Stimulated activated CD4-positive, alpha-beta T cell treated with anti-CD3 and anti-CD28 coated beads, Interleukin-2, amount 100 ng/mL, for 48 hours (primary cell): ENCODE measurements at places on chromosomes 5 and 9.

DNA sequence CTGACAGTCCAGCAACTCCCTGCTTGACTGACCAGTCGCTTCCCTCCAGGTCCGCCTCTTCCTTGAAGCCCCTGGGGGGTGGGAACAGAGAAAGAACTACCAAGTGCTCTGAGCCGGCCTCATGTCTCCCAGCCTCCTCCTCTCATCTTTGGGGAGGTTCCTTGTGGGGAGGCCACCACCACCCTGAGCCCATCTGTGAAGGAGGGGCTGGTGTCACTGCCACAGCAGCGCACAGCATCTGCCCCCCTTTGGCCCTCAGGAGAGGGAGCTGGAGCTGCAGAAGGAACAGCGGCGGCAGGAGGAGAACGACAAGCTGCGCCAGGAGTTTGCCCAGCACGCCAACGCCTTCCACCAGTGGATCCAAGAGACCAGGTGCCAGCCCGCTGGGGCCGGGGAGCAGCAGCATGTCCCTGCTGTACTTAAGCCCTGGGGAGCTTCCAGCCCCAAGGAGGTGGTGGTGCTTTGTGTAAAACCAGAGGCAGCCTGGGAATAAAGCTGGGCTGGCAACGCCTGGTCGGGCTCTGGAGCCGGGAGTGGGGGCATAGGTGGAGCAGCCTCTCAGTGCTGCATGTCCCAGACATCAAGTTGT is 29.4 kb downstream of the DYNC2I2 start:
- no peak for DNase-seq

DNA sequence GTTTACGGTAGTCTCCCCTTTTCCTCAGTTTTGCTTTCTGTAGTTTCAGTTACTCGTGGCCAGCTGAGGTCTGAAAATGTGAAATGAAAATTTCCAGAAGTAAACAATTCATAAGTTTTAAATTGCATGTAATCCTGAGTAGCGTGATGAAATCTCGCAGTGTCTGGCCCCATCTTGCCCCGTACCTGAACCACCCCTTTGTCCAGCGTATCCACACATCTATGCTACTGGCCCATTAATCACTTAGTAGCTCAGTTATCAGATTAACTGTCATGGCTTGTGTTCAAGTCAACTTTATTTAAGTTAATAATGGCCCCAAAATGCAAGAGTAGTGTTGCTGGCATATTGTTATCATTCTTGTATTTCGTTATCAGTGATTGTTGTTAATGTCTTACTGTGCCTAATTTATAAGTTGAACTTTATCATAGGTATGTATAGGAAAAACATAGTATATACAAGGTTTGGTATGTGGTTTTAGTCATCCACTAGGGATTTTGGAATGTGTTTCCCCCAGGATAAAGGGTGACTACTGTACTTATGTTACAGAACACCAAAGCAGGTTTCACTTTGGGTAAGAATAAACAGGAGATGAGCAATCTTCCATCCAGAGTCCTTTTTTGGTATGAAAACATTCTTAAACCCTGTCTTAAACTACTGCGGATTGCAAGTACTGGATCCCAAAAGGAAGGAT is 118.4 kb upstream of the KCNN2 start:
- no peak for DNase-seq

GRCh38 chr5:66704790-66705425 is 108.7 kb downstream of the MAST4 start:
- no peak for DNase-seq

DNA sequence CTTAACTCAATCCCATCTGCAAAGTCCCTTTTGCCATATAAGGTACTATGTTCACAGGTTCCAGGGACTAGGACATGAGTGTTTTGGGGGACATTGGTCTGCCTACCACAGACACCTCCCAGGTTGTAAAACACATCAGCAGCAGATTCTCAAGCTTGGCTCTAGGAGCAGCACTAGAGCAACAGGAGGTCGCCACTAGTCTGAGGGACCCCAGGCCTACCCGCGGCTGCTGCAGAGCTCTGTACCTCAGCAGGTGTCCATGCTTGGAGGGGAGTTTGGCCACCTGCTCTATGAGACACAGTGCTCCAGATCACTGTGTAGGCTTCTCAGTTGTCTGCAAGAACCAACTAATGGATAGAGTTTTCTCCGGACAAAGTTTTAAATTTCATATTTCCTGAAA is 262.2 kb upstream of the ARRDC3 start:
- DNase-seq: no peak

DNA sequence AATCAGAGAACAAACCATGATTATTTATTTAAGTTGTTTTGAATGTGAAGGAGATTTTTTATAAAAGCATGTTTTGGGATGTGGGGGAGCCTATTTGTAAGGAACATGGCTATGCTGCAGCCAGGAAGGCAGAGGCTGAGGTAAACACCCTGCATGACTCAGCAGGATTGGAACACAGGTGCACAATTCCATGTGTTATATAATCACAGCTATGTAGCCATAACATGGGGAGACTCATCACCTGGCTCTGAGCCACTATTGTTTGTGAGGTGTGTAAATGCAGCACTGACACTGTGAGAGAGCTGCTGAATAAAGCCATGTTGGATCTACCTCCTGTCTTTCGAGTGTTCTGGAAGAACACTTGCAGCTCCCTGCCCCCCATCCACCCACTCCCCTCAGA is 1009.8 kb downstream of the DNAH5 start:
- no peak for DNase-seq

GRCh38 chr5:173629628-173630027 is 13.2 kb upstream of the BOD1 start:
- no peak for DNase-seq

DNA sequence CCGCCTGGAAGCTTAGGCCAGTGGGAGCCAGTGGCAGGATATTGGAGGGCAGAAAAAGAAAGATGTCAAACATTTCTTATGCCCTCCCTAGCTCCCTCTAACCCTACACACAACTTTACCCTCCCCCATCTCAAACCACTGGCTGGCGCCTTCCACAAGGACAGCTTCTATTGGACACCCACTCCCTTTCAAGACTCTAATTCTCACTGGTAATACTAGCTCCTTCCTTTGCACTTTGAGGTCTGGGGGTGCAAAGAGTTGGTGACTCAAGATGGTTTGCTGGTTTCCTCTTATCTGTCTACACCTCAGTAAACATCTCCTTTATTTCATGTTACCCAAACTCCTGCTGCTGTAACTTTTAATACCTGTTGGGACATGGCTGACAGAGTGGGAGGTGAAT is 11.6 kb upstream of the ITGA1 start:
- DNase-seq: no peak

DNA sequence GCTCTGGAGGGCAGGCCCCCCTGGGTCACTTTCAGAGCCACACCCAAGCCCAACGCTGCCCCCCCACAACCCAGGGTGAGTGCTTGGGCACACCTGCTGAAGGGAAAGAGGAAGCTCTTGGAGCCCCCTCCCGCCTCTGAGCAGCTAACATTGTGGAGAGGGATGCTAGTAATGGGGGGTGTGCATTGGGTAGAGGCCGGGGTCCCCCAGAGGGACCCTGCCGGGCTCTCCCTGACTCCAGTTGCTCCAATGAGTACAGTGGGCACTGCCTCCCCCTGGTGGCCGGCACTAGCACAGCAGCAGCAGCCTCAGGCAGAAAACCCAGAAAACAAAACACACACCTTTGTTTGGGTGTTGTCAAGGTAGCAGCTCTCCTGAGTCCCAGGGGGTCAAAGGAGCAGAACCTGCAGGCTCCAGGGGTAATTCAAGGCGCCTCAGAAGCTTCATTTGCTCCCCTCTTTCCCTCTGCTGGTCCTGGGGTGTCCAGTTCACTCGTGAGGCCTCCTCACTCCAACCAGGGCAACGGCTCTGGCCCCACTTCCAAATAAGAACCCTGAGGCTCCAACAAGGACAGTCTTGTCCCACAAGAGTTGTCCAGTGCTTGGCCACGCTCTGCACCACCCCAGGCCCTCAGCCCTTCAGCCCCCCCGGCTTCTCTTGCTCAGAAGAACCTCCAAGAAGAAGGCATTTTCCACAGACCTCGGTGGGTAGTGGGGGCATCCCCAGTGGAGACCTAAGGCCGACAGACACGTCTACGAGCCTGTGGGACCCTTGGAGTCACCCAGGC is 16.1 kb downstream of the GBGT1 start:
- peak; percentile 82 for DNase-seq

GRCh38 chr5:177512736-177513380 is 3.2 kb upstream of the DOK3 start:
- DNase-seq: no peak

- peak; percentile 42 for DNase-seq
These were observed 467 bp upstream of the VLDLR start for GRCh38 chr9:2620919-2621721.

- no peak for DNase-seq
These were observed 14.3 kb downstream of the IL5 start for GRCh38 chr5:132528866-132529634.

GRCh38 chr5:58475404-58475803 is 15.5 kb upstream of the PLK2 start:
- no peak for DNase-seq

DNA sequence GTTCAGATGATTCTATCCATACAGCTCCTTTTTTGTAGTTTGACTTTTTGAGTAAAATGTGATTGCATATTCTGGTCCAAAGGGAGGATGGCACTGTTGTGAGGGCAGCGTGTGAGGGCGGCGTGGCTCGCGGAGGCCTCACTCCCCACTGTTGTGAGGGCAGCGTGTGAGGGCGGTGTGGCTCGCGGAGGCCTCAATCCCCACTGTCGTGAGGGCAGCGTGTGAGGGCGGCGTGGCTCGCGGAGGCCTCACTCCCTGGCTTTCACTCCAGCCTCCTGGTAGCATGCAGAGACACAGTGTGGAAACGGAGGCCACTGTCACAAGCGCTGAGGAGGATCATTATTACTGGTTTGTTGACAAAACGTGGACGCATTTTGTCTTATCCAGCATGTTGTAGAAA is 79.0 kb downstream of the EHMT1 start:
- DNase-seq: no peak

GRCh38 chr9:36738318-36738976 is 165.8 kb downstream of the MELK start:
- no peak for DNase-seq

DNA sequence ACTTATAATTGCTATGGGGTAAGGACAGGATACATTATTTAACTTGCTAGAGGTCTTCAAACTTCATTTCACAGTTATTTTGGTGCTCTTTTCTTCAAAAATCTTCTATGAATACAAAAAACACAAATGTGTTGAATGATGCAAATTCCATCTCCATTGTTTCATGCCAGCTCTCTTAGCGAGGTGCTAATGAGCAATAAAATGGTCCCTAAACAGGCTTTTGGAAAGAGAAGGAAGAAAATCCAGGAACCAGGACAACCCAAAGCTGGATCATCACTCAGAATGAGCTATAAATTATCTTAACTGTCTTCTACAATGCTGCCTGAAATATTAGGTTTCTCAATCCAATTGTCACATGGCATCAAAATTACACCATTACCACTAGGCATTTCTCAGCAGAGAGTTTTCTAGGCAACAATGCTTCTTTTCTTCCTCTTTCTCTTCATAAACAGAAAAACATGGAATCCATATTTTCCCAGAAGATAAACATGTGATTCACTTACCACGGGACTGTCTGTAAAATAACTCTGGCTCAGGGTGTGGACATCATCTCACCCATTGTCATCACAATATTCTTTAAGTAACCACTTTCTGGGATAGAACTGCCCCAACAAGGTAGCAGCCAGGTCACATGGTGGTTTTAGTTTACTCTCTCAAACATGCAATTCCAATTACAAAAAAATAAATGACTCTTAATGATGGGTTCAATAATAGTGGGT is 249.4 kb downstream of the NPR3 start:
- DNase-seq: no peak

- DNase-seq: no peak
These were observed 189.0 kb upstream of the EGFLAM start for GRCh38 chr5:38069360-38069759.

- no peak for DNase-seq
These were observed 4.1 kb upstream of the SCAI start for GRCh38 chr9:125147401-125147951.

- DNase-seq: no peak
These were observed 175.4 kb downstream of the KIAA0825 start for GRCh38 chr5:94442991-94443390.
